ENCODE measurements at places on chromosomes 2 and 18.

- DNase-seq = no peak
Measured at GRCh38 chr2:30135541-30135940, 11.3 kb upstream of the YPEL5 start.

DNA sequence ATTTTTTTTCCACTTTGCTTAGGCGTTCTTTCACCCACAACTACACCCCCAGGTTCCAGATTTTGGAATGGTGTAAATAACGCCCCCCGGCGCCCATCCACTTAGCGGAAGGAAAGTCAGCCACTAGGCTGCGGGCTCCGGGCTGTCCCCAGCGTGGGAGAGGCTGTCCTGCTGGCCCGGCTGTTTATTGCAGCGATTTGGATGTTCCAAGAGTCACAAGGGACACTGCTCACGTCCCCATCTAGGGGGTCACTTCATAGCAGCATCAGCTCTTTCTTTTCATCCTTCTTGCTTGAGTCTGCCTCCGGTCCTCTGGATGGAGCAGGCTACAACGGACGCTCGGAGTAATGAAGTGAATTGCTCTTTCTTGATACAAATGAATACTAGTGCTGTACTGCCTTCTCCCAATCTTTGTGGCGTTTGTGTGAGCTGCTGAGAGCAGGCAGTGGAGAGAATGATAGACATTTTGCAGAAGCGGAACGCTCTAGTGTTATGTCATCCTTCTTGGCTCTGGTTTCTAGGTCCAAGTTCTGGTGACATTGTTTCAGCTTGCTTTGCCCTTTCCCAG lies 50.7 kb upstream of the PAIP2B start:
- DNase-seq = no peak

DNA sequence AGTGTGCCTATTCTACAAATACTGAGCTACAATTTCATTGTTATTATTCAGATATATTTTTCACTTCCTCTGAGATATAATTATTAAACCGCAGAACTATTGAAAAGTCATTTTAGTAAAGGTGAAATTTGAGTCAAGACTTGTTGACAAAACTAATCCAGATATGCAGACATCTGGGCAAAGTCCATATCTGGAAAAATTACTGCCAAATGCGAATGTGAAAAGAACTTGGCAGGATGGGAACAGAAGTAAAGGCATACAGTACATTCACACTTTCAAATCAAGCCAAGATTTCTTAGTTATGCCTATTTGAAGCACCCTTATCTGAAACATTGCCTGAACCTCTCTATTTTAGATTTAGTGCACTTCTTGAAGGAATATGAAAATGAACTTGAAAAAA lies 923.6 kb downstream of the CCDC85A start:
- no peak for DNase-seq

DNA sequence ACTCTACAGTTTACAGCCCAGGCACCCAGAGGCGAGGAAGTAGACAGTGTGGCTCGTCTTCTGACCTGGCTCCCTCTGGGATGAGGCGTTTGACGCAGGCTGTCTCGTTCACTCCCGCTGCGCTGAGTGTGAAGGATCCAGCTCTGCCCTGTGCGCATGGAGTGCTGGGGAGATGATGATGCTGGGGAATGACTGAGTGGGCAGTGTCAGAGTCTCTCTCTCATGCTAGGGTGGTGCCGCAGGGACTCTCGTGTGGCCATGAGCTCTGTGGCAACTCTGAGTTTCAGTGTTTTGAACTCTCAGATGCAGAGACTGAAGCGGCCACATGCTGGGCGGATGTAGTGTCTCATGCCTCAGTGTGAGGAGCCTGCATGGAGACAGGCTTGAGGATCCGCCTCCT lies 118.4 kb upstream of the TPO start:
- DNase-seq = no peak

DNA sequence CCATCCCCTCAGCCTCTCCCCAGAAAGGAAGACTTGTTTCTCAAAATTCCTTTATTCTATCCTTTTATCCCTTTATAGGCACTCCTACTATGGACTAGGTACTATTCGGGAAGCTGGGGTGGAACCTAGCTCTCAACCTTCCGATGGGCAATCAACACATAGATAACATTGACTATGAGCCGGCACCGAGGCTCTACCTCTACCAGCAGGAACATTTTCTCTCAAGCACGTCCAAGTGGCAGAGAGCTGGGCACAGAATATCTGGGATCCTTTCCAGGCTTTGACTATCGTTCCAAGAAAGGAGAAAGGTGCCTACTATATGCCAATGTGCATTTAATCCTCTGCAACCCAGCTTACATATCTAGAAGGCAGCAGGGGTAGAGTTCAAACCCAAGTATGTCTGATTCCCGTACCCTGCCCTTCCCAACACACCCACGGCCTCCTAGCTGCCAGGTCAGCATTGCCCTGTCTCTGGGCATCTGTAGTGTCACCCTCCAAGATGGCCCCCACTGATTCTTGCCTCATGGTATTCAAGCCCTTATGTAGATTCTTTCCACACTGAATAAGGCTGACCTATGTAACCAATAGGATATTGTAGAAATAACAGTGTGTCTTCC lies 28.3 kb downstream of the TNS1 start:
- no peak for DNase-seq

DNA sequence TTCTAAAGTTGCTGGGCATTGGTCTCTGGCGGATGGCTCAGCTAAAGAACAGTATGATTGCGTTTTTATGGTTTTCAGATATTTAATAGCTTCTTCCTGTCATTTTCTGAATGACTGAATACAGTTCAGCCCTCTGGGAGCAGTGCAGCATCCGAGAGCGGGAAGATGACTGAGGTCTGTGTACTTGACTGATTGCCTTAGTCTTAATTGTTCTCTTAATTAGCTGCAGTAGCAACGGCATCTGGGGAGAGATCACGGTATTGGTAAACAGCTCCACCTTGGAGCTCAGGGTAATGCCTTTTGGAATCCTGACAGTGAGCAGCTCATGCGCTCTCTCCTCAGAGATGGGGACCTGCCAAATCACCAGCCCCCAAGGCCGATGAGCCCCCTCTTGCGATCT lies 481.4 kb upstream of the SPRED2 start:
- no peak for DNase-seq

GRCh38 chr2:142687509-142687908 lies 190.0 kb upstream of the KYNU start:
- no peak for DNase-seq

- no peak for DNase-seq
Measured at GRCh38 chr18:57666818-57667497, 45.3 kb upstream of the NARS1 start.

- DNase-seq = no peak
Measured at GRCh38 chr2:237627441-237628246, at the start of gene LRRFIP1. TSS of gene LRRFIP1 (plus strand) at chr2:237627587. CDS start at chr2:237627645, 58 bp downstream.

DNA sequence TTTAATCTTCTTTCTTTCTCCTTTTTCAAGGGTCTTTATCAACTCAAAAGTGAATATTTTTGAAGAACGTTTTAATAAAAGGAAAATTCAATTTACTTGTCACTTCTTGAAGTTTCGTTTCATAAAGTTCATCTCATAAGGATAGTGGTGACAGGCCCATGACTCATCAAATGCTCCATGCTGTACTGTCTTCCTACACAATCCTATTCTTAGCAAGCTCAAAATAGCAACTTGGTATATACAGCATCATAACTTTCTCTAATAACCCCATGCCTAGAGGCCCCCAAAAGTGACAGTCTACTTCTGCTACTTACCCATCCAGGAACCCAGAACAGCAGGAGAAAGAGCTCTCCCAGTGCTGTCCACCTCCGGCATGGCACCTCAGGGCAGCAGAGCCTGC lies 7.7 kb downstream of the FBXO15 start:
- DNase-seq = no peak

- DNase-seq = no peak
Measured at GRCh38 chr2:65364986-65365733, 67.2 kb downstream of the SPRED2 start.

GRCh38 chr2:147636238-147636882 lies 208.5 kb upstream of the ACVR2A start:
- DNase-seq = no peak

DNA sequence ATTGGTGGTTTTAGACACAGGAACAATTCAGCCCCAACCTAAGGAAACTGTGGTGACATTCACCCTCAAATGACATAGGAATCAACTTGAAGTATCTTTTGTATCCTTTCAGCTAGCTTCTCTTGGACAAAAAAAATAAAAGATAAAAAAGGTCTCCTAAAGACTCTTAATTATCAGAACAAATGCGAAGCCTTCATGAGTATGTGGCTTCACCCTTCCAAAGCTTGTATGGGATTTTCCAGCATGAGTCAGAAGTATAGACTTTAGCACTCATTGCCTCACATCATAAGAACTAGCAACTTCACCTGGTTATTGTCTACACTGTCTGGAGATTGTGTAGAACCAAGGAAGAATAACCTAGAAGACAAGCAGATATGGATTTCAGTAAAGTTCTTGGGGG lies 135.4 kb downstream of the LAMA3 start:
- no peak for DNase-seq

GRCh38 chr2:9760902-9761228 lies 82.4 kb upstream of the TAF1B start:
- DNase-seq = peak; percentile 61

DNA sequence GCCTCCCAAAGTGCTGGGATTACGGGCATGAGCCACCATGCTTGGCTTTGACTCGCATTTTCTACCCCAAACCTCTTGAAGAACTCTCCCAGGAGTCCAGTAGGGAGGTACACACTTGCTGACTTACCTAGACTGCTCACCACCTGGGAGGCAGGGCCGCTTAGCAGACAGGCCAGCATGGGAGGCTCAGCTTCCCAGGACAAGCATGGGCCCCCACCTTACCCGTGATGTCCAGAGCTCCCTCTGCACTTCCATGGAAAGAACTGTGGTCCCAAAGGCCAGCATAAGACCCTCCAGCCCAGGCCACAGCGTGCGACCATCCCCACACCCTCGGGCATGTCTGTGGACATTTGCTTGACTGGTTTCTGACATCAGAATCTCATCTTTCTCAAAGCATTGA lies 36.8 kb downstream of the ST8SIA5 start:
- DNase-seq = no peak

- no peak for DNase-seq
Measured at GRCh38 chr2:39724828-39725144, 54.3 kb downstream of the THUMPD2 start.

DNA sequence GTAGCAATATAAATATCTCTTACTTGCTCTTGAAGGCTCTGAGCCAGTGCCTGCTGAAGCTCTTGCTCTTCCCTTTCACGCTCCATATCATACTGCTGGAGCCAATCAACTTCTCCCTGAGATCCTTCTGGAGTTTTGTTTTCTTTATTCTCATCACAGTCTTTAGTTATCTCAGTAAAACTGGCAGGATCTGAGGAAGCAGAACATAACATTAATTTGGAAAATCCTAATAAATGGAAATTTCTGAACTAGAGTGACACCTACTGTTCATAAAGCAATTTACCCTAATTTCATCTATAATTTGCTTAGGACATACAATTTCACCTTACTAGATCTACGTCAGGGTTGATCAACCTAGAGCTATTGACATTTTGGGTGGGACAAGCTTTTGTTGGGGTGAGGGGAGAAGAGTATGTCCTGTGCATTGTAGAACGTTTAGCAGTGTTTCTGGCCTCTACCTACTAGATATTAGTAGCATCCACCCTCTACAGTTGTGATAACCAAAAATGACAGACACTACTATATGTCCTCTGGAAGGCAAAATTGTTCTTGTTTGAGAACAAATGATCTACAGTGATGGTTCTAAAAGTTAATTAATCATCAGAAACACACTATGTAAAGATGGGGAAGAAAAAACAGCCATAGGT lies 47.2 kb downstream of the VIL1 start:
- DNase-seq = no peak

GRCh38 chr2:112623913-112624777 lies 21.6 kb upstream of the SLC20A1 start:
- DNase-seq = no peak

DNA sequence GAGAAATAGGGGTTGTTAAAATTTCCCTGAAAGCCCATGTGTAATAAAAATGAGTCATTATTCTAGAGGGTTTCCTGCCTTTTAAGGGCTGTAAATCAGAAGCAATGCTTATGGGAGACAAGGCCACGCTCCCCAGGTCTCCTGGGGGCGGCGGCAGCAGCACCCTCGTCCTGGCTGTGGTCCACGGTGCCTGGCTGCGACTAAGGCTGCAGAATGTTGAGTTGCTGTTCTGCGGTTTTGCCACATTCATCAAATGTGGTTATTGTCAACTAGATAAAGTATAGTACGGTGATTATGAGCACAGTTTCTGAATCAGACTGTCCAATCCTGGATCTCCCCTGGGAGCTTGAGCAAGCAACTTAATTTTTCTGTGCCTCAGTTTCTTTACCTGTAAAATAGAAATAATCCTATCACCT lies 11.9 kb upstream of the AGFG1 start:
- DNase-seq = peak; percentile 69

DNA sequence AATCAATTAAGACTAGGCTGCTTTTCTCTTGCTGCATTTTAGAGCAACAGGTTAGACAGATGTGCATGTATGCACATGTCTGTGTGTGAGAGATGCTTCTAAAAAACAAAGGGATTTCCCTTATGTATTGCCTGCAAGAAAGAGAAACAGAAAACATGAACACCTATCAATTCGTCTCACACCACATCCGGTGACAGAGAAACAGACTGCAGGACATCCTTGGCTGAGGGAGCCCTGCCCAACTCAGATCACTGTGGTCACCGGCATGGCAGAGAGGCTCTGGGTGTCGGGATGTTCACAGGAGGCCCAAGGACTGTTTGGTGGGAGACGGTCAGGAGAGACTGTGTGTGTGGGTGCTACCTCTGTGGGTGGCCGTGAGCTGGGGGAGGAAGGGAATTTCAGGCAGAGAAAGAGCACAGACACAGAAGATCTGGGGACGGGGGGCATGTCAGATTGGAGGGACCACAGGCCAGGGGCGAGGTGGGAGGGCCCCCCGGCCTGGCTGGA lies 24.9 kb downstream of the FHL2 start:
- DNase-seq = no peak

DNA sequence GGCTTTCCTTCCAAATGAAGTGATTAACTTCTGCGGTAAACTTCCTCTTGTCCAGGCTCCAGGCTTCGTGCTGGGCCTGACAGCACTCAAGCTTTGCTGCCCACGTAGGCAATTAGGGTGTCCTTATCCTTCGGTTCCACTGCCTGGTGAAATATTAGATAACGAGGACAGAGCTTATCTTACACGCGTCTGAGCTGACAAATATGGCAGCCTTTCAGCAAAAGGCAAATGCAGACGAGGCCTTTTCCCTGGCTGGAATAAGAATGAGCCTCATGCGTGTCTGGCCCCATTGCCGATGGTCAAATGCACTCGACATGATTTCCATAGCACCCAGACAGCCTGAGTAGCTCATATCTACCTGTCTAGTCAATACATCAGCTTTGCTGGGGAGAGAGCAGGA lies 141.5 kb downstream of the FAM210A start:
- DNase-seq = no peak

DNA sequence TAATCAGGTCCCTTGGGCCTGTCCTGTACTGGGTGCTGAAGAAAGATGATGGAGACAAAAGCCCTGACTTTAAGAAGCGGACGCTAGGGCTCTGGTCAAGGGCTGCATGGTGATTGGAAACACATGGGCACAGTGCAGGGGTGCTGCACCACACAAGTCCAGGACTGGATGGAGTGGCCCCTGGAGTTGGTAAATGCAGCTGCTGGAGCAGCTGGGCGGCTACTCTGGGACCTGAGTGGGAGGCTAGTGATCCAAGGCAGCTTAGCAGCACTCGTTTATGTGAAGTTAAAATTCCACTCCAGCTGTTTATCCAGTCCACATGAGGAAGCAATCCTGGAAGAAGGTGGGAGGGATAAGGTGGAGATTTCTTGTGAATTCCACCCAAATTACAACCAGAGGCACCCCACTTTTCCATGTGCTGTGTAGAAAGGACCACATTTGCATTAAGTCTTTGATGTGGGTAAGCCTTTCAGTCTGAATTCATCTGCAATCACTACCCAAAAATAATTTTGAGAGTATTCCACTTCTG lies 24.9 kb downstream of the MERTK start:
- DNase-seq = no peak

GRCh38 chr2:160111951-160112798 lies 49.8 kb upstream of the PLA2R1 start:
- DNase-seq = no peak
